ENCODE measurements at places on chromosomes 2 and 18.
A peak's percentile ranks its signal among the peaks of the same experiment; 100 is the strongest.

- DNase-seq: no peak
Measured at GRCh38 chr2:146916914-146917313, 927.9 kb upstream of the ACVR2A start.

DNA sequence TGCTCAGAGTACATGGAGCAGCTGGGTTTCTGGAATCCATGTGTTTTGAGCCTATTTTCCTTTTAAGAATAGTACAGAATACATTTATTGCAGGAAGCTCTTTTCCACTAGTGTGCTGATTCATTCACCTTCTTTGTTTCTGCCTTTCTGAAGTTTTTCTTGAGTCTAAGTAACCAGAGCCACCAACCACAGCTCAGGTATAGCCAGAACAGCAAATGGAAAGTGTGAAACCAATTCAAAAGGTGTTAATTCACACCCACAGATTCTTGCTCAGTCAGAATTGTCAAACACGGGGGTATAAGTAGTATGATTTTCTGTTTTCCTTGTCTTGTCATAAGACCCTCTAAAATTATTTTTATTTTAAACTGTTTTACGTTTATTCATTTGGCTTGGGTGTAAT is 75.9 kb upstream of the DYNAP start:
- no peak for DNase-seq

DNA sequence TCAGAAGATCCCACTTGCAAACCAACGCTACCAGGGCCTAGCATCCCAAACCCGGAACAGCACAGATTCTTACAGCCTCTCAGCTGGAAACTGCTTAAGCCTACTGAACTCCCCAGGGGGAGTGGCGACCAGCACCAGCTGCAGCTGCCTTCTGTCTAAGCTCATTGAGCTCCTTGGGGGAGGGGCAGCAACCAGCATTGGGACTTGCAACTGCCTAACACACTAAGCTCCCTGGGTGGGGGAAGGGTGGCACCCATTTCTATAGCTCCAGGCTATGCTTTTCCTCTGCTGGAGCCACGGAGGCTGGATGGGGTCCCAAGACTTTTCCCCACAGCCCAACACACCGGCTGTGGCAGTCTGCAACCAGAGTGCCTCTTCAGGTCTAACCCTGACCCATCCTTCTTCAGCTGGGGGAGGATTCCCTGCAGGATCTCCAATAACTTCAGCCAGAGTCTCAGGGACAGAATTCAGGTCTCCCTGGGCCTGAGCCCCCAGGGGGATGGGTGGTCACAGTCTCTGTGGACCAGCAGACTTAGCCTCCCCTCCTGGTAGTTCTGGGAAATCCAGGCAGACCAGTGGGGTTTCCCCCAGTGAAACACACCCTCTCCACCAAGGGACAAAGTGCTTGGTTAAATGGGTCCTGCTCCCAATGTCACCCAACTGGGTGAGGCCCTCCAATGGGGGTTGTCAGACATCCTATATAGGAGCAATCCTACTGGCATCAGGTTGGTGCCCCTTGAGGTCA is 45.9 kb upstream of the ITGA4 start:
- no peak for DNase-seq

GRCh38 chr2:189204322-189204941 is 24.9 kb upstream of the COL5A2 start:
- DNase-seq: no peak

DNA sequence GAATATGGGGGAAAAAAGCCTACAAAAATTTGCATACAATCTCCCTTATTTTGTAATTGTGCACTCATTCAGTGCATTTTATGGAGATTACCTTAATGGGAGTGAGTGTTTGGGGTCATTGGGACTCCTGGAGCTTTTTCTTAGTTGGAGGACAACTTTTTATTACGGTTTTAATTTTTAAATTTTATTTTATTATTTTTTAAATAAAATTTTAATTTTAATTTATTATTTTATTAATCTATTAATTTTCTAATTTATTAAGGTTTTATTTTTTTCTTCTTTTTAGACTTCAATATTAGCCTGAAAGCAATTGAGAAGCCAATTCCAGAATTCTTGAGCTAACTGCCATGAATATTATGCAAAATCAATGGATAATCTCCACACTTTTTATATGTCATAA is 355.0 kb downstream of the SOCS6 start:
- no peak for DNase-seq

DNA sequence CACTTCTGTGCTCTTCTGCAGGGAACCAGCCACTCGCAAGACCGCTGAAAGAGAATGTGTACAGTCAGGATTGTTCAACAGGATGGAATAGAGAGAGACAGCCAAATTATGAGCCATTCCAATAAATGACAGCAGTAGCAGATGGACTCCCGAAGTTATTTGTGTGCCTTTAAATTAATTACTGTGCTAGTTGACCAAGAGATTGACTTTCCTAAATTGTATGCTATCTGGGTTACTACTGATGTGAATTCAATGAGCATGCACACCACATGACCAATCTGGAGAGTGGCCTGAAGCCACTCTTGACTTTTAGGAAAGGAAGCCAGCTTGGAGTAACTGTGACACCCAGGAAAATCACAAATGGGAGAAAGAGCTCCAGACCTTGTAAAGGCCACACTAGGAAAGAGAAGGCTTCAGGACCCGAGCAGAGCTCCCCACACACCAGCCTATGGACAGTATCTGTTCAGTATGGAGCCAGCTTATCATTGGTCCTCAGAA is 52.8 kb downstream of the CHMP3 start:
- no peak for DNase-seq

GRCh38 chr2:97707362-97708047 is 5.9 kb upstream of the ZAP70 start:
- no peak for DNase-seq

GRCh38 chr2:10357193-10358169 is 54.8 kb downstream of the HPCAL1 start:
- no peak for DNase-seq

DNA sequence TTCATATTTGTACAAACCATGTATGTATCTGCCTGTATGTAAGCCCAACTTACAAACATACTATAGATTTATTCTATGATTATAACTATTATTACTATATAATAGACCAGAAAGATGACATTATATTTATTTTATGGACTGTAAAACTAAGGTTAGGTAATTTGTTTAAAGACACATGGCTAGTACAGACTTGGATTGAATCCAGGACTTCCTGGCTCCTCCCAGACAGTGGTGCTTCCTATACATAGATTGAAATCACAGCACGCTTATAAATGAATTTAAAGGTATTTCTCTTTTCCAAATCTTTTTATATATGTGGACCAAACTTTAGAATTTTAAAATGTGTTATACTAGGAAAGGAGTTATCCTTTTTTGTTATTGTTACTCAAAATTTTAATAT is 151.6 kb upstream of the MYO3B start:
- no peak for DNase-seq

GRCh38 chr2:47339745-47340541 is 63.0 kb upstream of the MSH2 start:
- no peak for DNase-seq

- DNase-seq: no peak
Measured at GRCh38 chr2:241270531-241270930, 44.9 kb downstream of the HDLBP start.

- peak; percentile 47 for DNase-seq
Measured at GRCh38 chr2:168645696-168646338, 156.6 kb upstream of the NOSTRIN start.

- DNase-seq: no peak
Measured at GRCh38 chr2:234031207-234031606, 19.3 kb upstream of the SPP2 start.

DNA sequence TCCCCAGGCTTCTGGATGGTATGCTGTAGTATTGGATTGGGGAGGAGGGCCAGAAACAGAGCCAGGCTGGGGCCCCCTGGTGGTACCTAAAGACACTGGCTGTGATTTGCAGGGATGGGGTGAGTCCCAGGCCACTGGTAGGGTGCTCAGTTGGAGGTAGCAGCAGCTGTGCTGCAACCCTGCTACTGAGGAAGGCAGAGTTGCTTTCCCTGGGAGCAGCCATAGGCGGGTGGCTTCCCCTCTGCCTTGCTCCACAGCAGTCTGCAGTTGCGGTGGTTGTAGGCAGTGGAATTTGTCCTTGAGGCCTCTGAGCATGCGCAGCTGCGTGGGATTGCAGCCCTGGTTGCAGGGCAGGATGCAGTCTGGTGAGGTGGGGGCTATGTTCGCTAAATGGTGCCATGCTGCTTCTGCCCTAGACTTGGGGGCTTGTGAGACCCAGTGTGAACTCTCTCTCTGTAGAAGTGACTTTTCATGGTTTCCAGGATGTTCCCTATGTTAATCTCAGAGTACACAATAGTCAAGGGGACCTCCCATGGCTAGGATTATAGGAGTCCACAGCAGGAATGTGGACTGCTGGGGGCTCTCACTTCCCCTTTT is 443.5 kb downstream of the XIRP2 start:
- DNase-seq: no peak

GRCh38 chr18:74110976-74111375 is 36.7 kb downstream of the FBXO15 start:
- no peak for DNase-seq

- peak; percentile 8 for DNase-seq
Measured at GRCh38 chr2:223797811-223798721, 39.3 kb downstream of the AP1S3 start.

- no peak for DNase-seq
Measured at GRCh38 chr2:219247678-219248642, 2.7 kb downstream of the STK16 start.

- DNase-seq: peak; percentile 53
Measured at GRCh38 chr2:126831234-126832005, 67.3 kb upstream of the TEX51 start.

DNA sequence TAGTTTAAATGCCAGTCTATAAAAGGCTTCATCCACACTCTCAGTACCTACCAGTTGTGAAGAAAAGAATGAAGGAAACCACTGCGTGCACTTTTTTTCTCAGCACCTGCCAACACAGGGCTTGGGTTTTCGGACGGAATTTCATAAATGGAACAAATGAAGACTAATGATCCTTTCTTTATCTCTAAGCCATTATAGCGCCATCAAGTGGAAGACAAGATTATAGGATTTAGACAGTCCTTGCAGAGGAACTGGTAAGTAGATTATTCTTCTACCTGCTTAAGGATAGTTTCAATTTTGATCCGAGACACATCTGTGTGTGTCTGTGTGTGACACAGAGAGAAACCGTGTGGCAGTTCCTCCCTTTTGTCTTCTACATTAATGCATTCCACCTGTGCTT is 245.6 kb downstream of the NRXN1 start:
- no peak for DNase-seq

GRCh38 chr2:105378921-105379383 is 19.9 kb downstream of the FHL2 start:
- DNase-seq: no peak

DNA sequence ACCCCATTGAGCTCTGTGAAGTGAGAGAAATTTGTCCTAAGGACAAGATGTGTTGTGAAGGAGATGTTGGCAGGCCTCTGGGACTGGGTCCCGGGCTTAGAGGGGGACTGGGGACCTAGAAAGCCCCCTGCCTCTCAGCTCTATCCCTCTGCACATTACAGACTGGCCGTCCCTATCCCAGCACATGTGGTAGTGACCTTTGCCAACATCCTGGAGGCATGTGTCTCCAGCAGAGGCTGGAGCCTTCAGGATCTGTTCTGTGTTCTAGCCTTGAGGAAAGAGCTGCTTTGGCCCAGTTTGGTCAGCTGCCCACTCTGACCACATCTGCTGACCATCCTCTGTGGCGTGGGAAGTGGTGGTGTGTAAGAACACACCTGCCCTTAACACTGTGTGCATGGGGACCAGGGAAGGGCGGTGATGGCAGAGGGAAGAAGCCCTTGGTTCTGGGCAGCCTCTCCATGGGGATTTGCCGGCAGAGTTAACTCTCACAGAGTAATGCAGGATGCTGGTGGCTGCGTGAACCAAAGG is 33.4 kb downstream of the NCK2 start:
- DNase-seq: no peak

- DNase-seq: no peak
Measured at GRCh38 chr2:119934319-119934718, 78.6 kb upstream of the EPB41L5 start.

GRCh38 chr2:233794128-233794658 is 16.1 kb downstream of the MROH2A start:
- DNase-seq: no peak

DNA sequence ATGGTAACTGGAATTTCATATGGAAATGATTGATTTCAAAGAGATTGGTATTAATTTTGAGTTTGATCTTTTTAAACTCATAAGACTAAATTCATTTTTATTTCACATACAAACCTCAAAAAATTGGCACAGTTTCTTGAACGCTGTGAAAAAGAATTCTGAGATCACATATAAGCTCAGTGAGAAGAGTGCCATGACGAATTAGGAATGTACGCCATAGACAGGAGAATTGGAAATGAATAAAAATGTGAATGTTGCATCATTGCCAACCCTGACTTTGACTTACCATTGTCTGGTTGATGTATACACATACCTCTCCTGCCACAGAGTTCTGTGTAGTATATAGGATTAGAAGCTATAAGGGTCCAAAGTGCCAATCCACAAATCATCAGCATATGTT is 290.4 kb upstream of the ZC3H15 start:
- DNase-seq: no peak

GRCh38 chr2:74221604-74222299 is 23.3 kb downstream of the MTHFD2 start:
- DNase-seq: no peak

GRCh38 chr2:236866542-236867340 is 218.9 kb upstream of the COPS8 start:
- peak; percentile 64 for DNase-seq

GRCh38 chr2:159010963-159011362 is 42.5 kb downstream of the TANC1 start:
- no peak for DNase-seq

- no peak for DNase-seq
Measured at GRCh38 chr2:144430722-144431391, 89.1 kb downstream of the ZEB2 start.

DNA sequence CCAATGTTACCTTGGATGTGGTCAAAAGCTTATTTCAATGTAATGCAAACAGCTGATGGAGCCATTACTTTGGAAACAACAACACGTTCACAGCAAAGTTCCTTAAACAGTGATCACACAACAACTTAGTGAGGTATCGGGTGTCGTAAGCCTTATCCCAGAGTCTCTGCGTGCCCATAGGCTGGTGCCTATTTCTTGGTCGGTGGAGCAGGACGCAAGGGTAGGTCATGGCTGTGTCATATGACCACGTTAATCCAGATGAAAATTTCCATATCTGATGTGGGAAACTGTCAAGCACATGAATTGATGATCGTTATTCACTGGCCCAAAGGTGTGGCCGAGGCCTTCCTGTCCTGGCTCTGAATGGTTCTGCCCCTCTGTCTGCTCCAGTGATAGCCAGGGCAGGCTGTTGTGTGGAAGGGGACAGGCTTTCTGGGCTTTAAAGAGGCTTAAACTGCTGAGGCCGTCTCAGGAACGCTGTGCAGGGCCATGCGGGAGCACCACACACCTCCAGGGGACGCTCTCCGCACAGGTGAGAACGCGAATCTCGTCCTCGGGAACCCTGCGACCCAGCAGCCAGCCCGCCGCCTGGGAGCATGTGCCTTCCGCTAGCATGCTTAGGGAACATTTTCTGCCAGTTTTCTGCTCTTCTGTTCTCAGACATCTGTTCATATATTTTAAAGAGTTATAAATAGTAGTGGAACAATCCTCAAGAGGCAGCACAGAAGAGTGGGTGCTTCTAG is 90.6 kb downstream of the KCTD1 start:
- no peak for DNase-seq

All from suppressor macrophage treated with lipopolysaccharide for 1 hour (primary cell).